ENCODE measurements at places on chromosomes 6 and 20.

DNA sequence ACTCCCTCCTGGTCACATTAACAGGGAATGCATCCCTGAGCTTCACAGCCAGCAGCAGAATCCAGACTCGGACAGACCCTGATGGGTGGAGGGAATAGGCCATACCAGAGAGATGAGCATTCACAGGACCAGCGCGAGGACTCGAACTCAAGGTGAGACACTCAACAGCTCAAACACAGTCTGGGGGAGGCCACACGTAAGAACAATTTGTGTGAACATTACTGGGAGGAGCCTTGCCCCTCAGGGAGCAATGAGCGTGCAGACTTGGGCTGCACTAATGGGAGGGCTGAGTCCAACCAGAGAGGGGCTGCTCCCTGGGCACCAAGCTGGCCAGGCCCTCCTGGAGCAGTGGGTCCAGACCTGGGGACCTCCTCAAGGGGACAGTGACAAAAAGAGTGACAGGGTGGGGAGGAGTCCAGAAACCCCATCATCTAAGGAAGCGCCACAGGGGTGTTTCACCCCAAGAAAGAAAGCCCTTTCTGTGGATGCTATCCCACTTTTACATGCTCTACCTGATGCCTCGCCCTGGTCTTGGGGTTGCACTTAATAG, 118.4 kb downstream of the MRPL14 start:
- DNase-seq, result no peak

- DNase-seq, result no peak
Measured at GRCh38 chr20:48656661-48657211, 171.1 kb downstream of the PREX1 start.

- DNase-seq, result no peak
Measured at GRCh38 chr6:31132806-31133205, 6.1 kb downstream of the PSORS1C2 start.

GRCh38 chr6:139912735-139913400, 538.4 kb upstream of the CITED2 start:
- no peak for DNase-seq

- DNase-seq, result no peak
Measured at GRCh38 chr20:12965870-12966251, 42.9 kb upstream of the SPTLC3 start.

DNA sequence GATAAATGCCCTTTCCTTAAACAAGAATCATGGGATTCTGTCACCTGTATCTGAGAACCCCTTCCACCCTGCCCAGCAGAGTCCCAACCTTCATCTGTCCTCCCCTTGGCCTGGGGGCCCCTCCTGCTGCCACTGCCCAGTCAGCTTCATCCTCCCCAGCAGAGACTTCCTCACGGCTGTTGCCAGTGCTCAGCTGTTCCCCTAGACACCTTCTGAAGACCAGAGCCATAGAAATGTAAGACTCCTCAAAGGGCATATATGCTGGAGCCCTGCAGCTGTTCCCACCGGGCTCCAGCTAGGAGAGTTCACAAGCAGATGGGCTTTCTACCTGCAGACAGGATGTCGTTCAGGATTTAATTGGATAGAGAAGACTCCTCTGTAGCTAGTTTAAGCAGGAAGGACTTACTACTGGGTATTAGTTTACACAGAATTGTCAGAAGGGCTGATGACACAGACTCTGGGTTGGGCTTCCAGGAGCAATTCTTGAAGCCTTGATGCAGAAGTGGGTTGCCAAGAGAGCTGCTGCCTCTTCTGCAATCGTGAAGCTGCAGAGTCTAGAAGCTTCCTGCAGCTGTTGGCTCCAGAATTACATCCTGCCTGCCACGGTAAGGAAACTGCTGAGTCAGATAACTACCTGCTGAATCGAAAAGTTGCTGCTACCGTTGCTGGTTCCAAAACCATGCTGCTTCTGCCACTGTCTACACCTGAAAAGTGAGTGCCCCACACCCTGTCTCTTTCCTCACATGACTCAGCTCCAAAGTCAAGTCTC, 57.1 kb upstream of the MLN start:
- no peak for DNase-seq

DNA sequence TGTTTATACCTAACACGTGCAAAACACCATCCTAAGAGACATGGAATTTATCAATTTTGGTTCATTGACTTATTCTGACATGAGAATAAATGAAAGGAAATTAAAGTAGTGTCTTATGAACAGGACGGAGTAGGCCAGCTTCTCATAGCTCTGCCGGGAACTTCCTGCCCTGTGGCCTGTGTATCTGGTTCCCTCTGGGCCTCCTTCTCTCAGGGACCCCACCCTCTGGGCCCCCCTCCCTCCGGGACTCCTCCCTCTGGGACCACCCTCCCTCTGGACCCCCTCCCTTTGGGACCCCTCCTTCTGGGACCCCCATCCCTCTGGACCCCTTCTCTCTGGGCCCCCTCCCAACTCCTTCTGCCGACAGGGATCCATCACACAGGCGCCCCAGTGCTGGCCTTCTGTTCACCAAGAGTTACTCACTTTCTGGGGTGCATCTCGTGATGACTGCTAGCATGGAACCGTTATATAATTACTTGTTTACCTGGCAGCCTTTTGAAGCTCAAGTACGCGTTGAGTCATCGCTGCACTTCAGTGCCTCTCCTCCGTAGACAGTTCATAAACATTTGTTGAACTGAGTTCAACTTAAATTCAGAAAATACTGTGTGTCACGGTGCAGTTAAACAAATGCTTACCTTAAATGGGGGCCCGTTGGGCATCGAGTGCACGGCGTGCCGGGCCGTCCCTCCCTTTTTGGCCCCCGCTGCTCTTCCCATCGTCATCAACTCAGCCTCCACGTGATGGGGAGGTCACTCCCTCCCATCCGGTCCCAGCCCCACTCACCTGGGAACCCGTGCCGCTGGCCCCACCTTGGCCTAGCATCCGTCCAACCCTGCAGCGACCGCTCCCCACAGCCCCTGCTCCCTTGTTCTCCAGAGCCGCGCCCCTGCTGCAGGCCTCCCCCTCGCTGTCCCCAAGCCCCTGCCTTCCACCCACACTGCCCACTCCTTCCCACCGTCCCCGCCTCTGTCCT, 8.1 kb downstream of the CCR6 start:
- no peak for DNase-seq

GRCh38 chr6:109834595-109835437, 143.3 kb upstream of the GPR6 start:
- no peak for DNase-seq

- no peak for DNase-seq
Measured at GRCh38 chr6:71012866-71013469, 56.1 kb upstream of the B3GAT2 start.

GRCh38 chr20:63525185-63525584, 4.6 kb downstream of the PPDPF start:
- DNase-seq, result no peak

Data from activated CD8-positive, alpha-beta memory T cell treated with anti-CD3 and anti-CD28 coated beads for 1 hour (primary cell).